ENCODE measurements at places on chromosomes 1 and 21.

DNA sequence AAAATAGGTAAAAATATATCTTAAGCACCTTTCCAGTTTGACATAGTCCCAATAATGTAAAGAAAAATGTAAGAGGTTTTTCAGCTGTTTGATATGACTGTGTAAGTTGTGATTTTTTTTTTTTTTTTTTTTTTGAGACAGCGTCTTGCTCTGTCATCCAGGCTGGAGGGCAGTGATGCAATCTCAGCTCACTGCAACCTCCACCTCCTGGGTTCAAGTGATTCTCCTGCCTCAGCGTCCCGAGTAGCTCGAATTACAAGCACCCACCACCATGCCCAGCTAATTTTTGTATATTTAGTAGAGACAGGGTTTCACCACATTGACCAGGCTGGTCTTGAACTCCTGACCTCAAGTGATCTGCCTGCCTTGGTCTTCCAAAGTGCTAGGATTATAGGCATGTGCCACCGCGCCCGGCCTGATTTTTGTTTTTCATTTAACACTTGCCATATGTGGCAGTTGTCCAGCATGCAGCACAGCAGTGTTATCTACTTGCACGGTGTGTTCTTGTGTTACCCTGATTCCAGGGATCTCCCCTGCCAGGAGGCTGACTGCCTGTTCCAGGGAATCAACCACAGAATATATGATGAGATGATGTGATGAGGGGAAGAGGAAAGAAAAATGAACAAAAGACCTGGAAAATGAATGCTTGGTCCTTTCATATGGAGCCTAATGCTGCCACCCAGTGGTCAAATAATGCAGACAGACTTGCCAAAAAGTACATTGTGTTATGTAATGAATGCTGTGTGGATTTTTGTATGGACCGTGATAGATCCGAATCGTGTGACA lies 79.0 kb downstream of the RAVER2 start:
- DNase-seq, result peak; percentile 33

- DNase-seq, result no peak
Measured at GRCh38 chr1:26375081-26375480, 2.5 kb upstream of the ZNF683 start.

DNA sequence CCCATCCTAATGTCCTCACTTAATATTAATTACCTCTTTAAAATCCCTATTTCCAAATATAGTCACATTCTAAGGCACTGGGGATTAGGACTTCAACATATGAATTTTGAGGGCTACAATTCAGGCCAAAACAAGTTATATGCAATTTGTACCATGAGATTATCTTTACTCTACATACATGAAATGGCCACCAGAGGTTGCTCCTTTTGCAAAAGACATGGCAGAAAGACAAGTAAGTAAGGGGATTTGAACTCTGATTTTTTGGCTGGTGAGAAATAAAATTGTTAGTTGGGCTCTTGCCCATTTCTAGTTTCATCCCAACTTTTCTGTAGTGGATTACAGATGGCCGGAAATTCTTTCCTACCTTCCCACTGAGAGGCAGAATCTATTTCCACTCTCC lies 4.8 kb upstream of the ALG6 start:
- no peak for DNase-seq

- no peak for DNase-seq
Measured at GRCh38 chr21:17607684-17608083, 5.0 kb downstream of the BTG3 start.

GRCh38 chr1:41313661-41314131 lies 47.5 kb upstream of the FOXO6 start:
- no peak for DNase-seq

- no peak for DNase-seq
Measured at GRCh38 chr1:198417039-198417438, 123.4 kb downstream of the ATP6V1G3 start.

GRCh38 chr1:119885903-119886783 lies 10.2 kb downstream of the ADAM30 start:
- DNase-seq, result peak; percentile 37

- no peak for DNase-seq
Measured at GRCh38 chr1:221066351-221067001, 187.2 kb downstream of the HLX start.

DNA sequence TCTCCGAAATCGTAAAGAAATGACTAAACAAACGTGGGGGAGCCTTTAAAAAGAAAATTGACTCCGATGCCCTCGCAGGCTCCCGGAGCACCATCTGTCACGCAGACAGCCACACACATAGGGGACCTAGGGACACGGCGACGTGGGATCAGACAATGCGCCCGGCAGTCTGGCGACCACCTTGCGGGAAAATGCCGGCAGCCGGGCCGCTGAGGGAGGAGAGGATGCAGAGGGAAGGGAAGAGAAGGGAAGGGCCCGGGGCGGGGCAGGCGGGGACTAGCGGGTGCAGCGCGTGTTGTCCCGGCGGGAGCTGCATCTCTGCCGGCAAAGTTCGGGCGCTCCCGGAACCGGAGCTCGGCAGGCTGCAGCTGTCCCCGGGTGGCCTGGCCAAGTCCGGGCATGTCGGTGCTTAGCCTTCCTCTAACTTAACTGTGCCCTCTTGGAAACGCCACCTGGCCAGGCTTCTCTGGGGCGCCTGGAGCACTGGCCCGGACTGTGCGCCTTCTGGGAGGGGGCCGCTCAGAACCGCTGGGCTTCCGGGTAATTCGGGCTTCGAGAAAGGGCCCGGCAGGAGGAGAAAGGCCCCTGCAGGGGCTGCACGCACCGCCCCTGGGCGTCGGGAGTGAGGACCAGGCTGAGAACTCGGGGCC lies 1.8 kb downstream of the NHLH2 start:
- DNase-seq, result no peak

- DNase-seq, result peak; percentile 28
Measured at GRCh38 chr1:167722152-167722869, 529 bp downstream of the MPZL1 start.

- DNase-seq, result no peak
Measured at GRCh38 chr1:67752306-67752705, 67.3 kb downstream of the GADD45A start.

Data from T-helper 9 cell (primary cell).